ENCODE measurements at places on chromosomes 3 and 15.

GRCh38 chr3:18238746-18239331 is 186.3 kb downstream of the SATB1 start:
- DNase-seq = peak; percentile 32

- DNase-seq = no peak
Observed at GRCh38 chr3:97967966-97968365, 4.3 kb downstream of the RIOX2 start.

DNA sequence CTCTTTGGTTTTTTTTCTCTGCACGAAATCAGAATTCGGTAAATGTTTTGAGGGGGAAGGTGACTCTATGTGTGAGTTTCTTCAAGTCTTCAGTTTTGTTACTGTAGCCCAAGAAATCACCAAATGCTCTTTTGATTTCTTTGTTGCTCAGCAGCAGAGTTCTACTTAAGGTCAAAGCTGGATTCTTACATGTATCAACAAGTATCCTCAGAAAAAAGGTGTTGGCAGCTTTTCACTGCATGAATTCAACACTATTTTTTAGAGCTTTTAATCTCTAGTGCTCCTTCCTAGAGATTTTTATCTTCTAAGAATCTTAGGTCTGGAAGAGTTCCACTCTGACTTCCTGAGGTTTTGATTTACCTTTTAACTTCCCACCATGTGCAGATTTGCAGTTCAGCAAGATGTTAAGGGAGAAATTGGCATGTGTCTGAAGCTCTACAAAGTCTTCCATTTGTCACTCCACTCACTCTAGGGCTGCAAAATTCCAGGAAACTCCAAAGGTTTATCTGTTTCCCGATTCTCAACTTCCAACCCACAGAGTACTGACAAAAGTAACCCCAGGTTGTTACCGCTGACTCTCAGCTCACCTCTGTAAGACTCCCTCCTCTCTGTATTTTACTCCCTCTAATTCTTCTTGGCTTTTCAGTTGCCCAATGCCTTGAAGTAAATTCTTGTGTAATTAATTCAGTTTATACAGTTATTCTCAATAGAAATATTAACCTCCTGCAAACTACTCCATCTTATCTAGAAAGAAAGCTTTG is 13.3 kb upstream of the CD200 start:
- no peak for DNase-seq

DNA sequence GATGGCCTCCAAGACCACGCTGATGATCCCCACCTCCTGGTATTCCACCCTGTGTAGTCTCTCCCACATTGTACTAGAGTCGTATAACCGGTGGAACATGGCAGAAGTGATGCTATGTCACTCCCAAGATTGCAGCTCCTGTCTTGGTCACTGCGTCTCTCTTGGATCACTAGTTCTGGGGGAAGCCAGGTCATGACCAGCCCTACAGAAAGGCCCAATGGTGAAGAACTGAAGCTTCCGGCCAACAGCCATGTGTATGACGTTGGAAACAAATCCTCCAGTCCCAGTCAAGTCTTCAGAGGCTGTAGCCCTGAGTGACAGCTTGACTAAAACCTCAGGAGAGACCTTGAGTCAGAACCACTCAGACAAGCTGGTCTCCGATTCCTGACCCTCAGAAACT is 61.9 kb upstream of the FNDC3B start:
- DNase-seq = no peak

DNA sequence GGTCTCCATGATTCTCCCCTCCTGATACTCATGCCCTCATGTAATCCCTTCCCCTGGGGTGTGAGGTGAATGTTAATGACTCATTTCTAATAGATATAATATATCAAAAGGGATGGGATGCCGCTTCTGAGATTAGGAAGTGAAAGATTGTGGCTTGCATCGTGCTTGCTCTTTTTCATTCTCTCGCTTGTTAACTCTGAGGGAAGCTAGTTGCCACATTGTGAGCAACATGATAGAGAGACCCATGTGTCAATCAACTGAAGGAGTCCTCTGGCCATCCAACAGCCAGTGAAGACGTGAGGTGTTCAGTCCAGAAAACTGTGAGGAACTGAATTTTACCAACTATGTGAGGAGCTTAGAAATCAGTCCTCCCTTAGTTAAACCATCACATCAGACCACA is 28.9 kb upstream of the DRD3 start:
- no peak for DNase-seq

- DNase-seq = no peak
Observed at GRCh38 chr3:197508461-197508860, 47.3 kb downstream of the BDH1 start.

DNA sequence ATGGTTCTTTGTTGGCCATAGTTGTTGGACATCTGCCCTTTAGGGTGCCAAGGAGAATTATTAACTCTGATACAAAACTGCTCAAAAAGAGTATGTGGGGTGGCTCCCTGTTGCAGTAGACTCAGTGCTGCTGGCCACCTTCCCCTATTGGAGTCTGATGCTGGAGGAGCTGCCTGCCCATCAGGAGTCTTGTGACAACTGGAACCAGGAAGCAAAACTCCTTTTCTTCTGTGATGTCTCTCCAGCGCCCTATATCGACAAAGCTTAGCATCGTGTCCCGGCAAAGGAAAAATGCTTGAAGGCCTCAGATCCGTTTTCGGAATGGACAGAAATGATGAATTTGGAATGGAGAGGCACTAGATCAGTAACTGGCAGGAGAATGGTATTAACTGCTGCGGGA is 23.5 kb downstream of the PAK2 start:
- DNase-seq = no peak

DNA sequence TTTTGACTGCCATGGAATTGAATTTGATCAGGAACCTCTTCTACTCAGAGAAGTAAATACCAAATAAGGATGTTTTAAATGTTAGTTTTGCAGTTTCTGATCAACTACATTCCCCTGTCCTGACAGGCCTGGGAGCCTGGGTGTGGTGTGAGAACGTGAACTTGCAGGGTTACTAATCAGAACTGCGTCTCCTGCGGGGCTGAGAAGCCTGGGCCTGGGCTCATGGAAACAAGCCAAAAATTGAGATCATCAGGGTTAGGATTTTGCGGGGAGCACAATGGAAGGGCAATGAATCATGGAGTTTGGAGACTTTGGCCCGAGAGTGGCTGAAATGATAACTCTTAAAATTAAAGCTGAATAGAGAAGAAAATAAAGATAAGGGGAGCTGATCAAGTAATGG is 47.8 kb upstream of the C3orf70 start:
- DNase-seq = peak; percentile 75

DNA sequence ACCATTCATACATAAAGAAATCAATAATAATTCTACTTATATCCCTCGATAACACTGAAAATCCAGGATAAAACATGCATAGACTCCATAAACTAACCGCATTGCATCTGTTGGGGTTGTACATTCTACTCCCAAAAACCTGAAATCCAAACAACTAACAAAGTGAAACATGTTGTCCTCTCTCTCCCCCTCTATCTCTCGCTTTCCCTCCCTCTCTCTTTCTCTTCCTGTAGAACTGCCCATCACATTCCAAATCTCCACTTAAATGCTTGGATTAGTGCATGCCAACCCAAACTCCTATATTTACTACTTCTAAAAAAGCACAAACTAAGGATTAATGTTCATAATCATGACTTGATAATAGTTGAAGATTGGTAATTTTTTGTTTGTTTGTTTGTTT is 80.2 kb downstream of the MECOM start:
- no peak for DNase-seq

DNA sequence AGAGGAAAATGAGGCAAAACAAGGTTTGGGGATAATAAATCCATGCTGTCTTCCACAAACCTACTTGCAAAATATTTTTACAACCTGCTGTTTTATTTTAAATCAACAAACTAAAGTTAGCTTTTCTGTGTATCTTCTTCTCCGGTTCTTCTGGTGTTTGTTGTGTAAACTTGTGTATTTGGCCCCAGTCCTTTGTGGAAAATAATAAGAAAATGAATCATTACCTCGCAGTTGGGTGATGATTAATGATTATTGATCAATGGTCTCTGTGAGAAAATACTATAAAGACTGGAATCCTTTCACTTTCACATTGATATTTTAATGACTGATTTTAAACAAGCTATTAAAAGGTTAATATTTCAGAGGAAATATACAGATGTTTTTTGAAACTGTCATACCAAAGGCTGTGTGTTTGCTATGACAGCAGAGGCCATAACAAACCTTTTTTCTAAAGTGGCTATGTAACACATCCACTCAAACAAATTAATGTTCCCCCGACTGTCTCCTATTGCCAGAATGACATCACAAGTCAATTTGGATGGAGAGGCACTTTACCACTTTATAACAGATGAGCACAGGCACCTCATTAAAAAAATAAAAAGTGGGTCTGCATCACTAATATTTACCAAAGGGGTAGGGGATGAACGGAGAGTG is 152.5 kb downstream of the MEX3B start:
- no peak for DNase-seq

DNA sequence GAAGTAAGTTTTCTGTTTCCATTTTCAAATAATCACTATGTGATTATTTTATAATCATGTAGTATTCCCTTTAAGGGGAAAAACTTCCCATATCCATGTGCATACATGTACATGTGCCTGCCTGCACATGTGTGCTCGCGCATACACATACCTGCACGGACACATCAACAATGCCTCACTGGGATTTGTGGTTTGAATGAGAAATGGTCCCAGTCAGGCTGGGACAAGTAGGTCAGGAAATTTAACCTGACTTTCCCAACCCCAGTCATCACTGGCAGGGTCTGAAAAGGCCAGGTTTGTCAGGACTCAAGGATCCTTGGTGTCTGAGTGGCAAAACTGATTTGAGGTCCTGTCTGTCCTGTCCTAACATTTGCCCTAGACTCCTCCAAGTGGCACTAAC is 109.3 kb upstream of the MRPS22 start:
- DNase-seq = no peak

GRCh38 chr3:186115239-186115996 is 6.5 kb upstream of the ETV5 start:
- no peak for DNase-seq

GRCh38 chr15:78540871-78541743 is 863 bp downstream of the PSMA4 start:
- no peak for DNase-seq

DNA sequence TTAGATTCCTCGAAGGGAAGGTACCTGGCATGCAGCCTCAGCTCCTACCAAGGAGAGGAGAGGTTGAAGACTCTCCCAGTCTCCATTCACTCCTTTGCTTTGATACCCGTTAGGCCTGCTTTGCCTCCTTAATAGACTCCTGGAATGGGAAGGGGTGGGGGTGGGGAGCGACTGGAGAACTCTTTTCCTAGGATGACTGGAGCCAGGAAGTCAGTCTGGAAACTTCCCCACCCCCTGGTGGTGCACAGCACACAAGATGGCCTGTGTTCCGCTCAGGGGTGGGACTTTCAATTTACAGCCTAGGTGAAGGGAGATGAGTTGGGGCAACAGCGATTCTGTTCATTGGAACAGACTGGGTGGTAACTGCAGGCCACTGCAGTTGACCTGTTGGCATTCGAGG is 21.4 kb upstream of the CELF6 start:
- peak; percentile 19 for DNase-seq

DNA sequence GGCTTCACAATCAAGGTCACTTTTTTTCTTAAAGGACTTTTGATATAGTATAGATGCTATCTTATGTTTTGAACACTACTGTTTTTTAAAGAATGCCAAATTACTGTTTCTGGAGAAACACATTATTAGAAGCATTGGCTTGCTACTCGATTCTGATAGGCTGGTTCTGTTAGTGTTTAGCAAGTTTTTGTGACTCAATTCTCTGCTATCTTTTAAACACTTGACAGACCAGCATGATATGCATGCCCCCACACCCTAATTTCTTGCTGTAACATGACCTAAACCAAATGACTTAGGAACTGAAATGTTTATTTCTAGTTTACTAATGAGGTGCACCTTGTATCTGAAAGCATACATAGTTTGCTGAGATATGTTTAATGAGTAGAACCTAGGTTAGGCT is 5.5 kb upstream of the IL20RB start:
- no peak for DNase-seq

DNA sequence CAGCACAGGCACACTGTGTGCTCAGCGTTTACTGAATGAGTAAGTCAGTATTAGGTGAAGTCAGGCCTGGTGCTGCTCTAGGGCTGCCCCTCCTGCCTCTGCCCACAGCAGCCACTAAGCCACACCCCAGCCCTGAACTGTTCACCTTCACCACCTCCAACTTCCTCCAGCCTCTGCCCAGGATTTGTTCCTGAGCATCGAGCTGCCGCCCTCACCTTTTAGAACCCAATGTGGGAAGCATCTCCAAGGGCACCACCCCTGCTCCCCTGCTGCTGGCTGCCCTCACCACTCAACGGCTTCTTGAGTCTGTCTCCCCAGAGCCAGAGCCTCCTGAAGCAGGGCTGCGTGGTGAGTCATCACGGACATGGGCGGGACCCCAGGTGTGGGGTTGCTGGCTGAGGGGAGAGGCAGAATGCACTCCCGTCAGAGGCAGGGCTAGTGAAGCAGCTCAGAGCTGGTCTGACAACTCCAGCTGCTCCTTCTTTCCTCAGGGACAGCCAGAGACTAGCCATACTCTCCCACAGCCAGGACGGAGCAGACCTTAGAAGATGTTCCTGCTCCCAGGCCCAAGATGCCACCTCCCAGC is 5.8 kb downstream of the HYAL2 start:
- peak; percentile 86 for DNase-seq

- no peak for DNase-seq
Observed at GRCh38 chr15:32657198-32657883, 15.8 kb downstream of the SCG5 start.

DNA sequence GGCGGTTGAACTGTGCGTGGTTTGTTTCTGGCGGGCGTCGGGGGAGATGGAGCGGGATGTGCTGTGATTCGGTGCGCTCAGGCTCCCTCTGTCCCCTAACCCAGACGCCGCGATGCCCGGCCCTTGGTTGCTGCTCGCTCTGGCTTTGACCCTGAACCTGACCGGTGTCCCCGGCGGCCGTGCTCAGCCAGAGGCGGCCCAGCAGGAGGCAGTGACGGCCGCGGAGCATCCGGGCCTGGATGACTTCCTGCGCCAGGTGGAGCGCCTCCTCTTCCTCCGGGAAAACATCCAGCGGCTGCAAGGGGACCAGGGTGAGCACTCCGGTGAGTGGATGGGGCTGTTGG is 1.2 kb downstream of the TRH start:
- DNase-seq = no peak

DNA sequence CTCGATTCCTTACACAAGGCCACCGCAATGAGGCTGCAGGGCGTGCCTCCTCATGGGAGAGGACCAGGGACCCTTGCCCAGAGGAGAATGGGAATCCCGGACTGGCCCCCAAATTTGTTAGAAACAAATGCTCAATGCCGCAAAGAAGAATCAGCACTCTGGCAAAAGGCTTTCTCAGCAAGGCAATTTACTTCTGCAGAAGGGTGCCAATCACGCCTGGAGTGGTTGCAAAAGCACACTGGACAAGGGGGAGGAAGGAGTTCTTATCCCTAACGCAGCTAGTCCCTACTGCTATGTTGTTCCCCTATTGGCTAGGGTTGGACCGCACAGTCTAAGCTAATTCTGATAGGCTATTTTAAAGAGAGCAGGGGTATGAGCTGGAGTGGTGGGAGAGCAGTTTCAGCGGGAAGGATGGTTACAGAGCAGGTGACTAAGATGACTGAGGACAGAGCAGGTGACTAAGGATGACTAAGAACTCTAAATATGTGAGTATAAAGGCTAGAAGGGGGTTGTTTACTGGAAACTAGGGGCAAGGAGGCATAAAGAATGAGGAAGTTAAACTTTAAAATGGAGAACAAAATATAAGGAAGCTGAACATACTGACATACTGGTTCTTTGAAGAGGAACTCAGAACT is 48.5 kb downstream of the KATNBL1 start:
- DNase-seq = no peak

GRCh38 chr3:142273501-142273900 is 48.1 kb upstream of the GK5 start:
- DNase-seq = no peak

Data from Daoy (cell line).